ENCODE measurements at places on chromosomes 11 and 22.

DNA sequence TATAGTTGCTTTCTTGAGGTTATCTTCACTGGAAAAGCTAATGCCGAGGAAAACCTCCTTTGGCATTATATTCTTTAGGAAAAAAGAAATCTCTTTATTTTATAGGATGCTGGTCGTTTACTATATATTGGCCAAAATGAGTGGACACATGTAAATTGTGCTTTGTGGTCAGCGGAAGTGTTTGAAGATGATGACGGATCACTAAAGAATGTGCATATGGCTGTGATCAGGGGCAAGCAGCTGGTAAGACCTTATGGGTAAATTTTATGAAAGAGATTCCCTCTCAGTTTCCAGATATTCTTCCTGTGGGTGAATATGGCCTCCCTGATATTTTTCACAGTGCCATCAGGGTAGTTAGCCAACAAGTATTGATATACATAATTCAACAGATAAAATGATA, 29.4 kb upstream of the TTC36 start:
- DNase-seq, result no peak

DNA sequence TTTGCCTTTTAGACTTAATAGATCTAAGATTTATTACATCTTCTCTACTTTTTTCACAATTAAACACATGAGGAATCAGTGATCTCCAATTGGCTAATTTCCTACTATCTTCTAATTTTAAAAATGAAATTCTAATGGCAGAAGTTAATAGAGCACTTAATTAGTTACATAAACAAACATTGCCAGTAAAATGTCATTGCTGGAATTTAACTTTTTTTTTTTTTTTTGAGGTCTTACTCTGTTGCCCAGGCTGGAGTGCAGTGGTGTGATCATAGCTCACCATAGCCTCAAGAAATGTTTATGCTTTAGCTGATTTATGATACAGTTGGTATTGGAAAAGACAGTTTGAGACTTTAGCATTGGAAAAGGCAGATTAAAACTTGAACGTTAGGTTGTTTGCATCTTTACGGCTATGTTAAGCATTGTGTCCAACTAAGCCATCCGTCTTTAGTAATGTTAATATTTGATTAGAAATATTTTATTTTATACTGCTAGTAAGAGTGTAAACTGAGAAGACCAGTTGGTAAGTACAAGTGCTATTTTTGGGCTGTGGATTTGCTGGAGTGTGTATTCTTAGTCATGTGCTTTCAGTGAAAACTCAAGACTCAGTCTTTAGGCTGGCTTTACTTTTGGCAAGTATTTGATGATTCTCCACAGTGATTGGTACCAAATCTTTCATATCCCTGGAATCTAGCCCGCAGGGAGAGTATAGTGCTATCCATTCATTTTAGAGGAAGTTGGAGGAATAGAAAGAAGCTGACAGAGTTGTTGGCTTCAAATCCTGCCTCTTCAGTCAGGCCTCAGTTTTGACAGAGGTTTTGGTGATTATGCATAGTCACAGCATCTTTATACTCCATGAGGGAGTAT, 4.5 kb downstream of the ANO5 start:
- no peak for DNase-seq

GRCh38 chr22:23120415-23120899, 21.3 kb downstream of the RSPH14 start:
- no peak for DNase-seq

GRCh38 chr11:107118025-107118720, 99.9 kb upstream of the GUCY1A2 start:
- DNase-seq, result no peak

GRCh38 chr11:75238595-75239440, 1.8 kb upstream of the TPBGL start:
- DNase-seq, result no peak

GRCh38 chr11:58070585-58070984, 39.8 kb downstream of the OR6Q1 start:
- no peak for DNase-seq

DNA sequence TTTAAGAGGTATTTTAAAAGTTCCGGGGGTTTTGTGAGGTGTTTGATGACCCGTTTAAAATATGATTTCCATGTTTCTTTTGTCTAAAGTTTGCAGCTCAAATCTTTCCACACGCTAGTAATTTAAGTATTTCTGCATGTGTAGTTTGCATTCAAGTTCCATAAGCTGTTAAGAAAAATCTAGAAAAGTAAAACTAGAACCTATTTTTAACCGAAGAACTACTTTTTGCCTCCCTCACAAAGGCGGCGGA, 193 bp upstream of the MALAT1 start:
- DNase-seq, result no peak

DNA sequence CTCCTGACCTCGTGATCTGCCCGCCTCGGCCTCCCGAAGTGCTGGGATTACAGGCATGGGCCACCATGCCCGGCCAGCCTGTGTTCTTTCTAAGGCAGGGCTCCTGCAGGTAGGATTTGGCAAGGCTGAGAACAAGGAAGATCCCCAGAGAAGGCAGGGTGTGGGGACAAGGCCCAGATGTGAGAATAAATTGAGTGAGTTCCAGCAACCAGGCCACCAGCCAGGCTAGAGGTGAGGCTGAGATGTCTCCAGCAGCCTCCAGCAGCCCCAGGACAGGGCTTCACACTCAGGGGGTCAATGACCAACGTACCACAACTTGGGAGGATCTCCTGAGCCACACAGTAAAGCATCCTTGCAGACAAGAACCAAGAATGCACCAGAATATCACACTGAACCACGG, 75.1 kb downstream of the BUD13 start:
- DNase-seq, result no peak

DNA sequence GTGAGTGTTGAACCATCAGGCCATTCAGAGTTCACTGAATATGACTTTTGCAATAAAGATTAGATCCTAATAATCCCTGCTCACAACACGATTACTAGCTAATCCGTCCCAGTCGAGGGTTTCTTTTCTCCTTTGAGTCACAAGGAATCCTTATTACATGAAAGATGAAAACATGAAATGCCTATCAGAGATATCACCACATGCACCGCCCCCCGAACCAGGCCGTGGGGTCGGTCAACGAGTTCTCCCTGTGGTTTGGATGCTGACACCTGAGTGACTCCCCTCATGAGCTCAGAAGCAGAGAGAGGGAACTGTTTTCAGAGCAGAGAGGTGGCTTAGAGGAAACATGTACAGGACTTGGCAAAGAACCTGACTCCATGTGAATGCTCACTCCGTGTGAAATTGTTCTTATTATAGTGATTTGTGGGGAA, 263.3 kb downstream of the ETS1 start:
- no peak for DNase-seq

DNA sequence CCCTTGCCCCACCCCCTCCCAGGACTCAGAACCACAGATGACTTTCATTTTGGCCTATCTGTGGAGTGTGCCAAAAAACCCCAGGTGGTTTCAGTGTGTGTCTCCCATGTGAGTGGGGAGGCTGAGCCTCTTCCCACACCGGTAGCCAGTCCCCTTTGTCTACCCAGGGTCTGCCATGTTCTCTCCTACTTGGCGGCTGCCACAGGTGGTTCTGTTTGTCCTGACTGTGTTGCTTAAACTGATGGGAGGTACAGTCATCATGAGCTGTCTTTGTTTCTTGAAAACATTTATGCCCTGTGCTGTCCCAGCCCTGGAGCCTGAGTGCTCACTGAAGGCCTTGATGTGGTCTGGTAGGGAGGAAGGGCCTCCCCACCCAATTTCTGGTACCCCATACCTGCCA, 39.7 kb upstream of the SUSD2 start:
- DNase-seq, result no peak

GRCh38 chr11:44927174-44927661, 23.5 kb downstream of the TP53I11 start:
- DNase-seq, result peak; percentile 69

DNA sequence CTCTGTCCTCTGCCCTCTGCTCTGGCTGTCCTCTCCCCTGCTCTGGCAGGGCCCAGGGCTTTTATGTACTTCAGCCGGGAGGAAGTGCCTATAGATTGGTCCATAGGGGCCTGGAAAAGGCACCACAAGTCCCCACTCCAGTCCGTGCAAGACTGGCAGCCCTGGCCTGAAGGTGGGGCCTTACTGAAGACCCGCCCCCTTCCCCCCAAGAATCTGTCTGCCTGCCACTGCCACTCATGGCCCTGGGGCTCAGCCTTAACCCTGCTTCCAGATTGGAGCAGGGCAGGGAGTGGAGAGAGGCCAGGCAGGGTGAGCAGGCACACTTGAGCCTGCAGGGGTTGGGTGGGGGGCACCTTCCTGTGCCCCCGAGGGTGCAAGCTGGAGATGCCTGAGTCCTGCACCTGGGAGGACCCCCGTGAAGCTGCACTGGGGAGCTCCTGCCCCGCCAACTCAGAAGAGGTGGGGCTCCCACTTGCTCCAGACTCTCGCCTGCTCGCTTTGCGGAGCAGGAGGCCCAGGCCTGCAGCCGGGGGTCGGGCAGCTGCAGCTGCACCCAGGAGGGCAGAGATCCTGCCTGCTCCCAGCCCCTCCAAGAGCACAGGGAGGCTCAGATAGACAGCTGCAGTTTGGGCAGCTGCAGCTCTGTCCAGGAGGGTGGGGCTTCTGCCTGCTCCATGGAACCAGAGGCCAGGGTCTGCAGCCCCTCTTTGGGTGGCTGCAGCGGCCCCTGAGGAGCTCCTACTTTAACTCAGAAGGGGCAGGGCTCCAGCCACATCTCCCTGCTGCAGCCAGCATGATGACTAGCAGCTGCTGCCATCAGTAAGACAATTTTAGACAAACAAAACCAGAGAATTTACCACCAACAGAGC, 51.0 kb upstream of the SC5D start:
- DNase-seq, result no peak

DNA sequence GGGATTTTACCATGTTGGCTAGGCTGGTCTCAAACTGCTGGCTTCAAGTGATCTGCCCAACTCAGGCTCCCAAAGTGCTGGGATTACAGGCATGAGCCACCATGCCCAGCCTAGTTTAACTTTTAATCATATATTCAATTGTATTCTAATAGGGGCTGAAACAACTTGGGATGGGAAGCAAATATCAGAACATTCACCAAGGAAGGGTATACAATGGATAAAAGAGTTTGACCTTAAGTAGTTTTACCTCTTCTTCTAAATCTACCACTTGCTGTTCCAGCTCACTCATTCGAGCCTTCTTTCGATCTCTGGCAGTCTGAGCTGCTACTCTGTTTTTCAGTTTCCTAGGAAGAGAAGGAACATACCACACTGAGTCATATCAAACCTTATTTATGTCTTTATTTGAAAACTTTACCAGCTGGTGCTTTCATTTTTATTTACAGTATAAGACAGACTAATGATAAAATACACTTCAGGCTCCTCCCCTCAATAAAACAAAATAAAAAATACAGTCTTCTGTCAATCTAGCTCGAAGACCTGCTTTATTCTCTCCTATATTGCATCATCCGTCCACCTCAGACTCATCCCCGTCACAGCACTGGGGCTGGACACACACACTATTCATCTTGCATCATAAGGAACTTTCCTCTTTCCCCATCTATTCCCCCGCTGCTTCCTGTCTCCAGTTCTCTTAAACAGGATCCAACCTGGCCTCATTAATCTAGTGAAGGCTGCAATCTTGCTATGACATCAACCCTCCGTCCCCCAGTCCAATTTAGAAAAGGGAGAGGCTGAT, 1.4 kb downstream of the XBP1 start:
- DNase-seq, result no peak

DNA sequence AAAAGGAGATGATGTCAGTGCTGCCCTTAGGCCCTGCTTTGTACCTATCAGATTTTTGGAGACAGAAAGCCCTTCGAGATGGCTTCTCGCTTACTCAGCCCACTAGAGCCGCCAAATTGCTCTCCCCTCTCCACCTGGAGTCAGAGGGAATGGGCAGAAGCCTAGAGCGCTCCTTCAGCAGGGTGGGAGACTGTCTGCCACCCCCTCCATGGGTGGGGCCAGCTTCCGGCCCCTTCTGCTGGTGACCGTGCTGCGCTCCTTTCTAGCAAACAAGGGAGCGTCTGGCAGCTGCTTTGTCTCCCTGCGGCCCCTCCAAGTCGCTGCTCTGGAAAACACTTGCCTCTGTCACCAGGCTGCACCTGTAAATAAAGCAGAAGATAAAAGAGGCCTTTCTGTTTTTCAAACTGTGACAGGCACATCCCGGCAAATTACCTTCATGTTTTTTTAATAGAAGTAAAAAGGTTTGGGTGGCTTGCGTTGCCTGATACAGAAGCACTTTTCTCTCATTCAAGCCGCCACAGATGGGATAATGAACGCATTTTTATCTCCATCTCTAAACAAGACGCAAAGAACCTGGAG, 145.7 kb upstream of the NECTIN1 start:
- no peak for DNase-seq

- peak; percentile 57 for DNase-seq
Observed at GRCh38 chr11:114058026-114058706, 1.3 kb upstream of the ZBTB16 start.

- DNase-seq, result no peak
Observed at GRCh38 chr11:77467993-77468392, 5.9 kb downstream of the PAK1 start.

DNA sequence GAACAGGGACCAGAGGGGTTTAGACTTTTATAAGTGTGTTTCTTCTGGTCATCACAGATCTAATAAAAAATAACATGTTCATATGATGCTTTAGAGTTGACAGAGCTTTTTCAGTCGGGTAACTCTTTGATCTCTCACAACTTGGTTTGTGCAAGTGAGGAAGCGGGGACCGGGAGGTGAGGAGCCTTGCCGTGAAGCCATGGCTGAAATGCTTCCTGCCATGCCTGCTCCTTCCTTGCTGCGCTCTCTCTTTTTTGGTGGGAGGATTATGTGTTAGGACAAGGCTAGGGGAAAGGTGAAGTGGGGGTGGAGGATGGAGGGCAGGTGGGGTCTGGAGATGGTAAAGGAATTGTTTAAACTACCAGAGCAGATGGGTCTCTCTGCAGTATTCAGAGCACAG, 23.8 kb downstream of the TEAD1 start:
- DNase-seq, result no peak

- peak; percentile 39 for DNase-seq
Observed at GRCh38 chr11:77411137-77411707, 62.7 kb downstream of the PAK1 start.
